ENCODE measurements at places on chromosomes 11 and 22. TPM values are rescaled to one million over a fixed set of nuclear protein-coding genes. Genes with fewer than 3 reads are reported as not detected.

INSC gene
- total RNA-seq, result not detected

TNRC6B gene
- 18.7 TPM for total RNA-seq

SCN3B gene
- total RNA-seq, result 1.1 TPM

OR5M11 gene
- not detected for total RNA-seq

IFITM2 gene
- total RNA-seq, result 427 TPM

HSPB2 gene
- 0.94 TPM for total RNA-seq

TEX12 gene
- total RNA-seq, result 0.31 TPM

RFPL1 gene
- total RNA-seq, result not detected

HTR3A gene
- total RNA-seq, result not detected

IFITM1 gene
- 393 TPM for total RNA-seq

KCNA4 gene
- total RNA-seq, result not detected

PRSS23 gene
- total RNA-seq, result 173 TPM

APIP gene
- 15.5 TPM for total RNA-seq

ACTN3 gene
- total RNA-seq, result not detected

TRIM49 gene
- total RNA-seq, result not detected

DNAJB13 gene
- not detected for total RNA-seq

C1QTNF4 gene
- total RNA-seq, result 0.20 TPM

CD3G gene
- total RNA-seq, result not detected

C11orf52 gene
- 1.4 TPM for total RNA-seq

NRGN gene
- total RNA-seq, result not detected

RELA gene
- total RNA-seq, result 35.8 TPM

KRTAP5-1 gene
- not detected for total RNA-seq

ACR gene
- total RNA-seq, result 0.19 TPM

CLDN5 gene
- 50.2 TPM for total RNA-seq

ADM gene
- 159 TPM for total RNA-seq

A4GALT gene
- 33.6 TPM for total RNA-seq

PLEKHA7 gene
- total RNA-seq, result not detected

TPST2 gene
- total RNA-seq, result 20.3 TPM

CHRM4 gene
- not detected for total RNA-seq

C11orf87 gene
- total RNA-seq, result not detected

FAM83F gene
- not detected for total RNA-seq

UBQLN3 gene
- 0.24 TPM for total RNA-seq

DENND6B gene
- total RNA-seq, result 1.4 TPM

SYT7 gene
- total RNA-seq, result 2.2 TPM

FIBIN gene
- total RNA-seq, result 36.6 TPM

SMDT1 gene
- 1.7 TPM for total RNA-seq

HMOX1 gene
- 49.1 TPM for total RNA-seq

AASDHPPT gene
- total RNA-seq, result 42.2 TPM

MB gene
- not detected for total RNA-seq

ARFIP2 gene
- total RNA-seq, result 39.4 TPM

CRACR2B gene
- 1.1 TPM for total RNA-seq

KRTAP5-8 gene
- total RNA-seq, result not detected

ENTHD1 gene
- total RNA-seq, result not detected

MYBPC3 gene
- not detected for total RNA-seq

OR4A16 gene
- not detected for total RNA-seq

MYRF gene
- 0.44 TPM for total RNA-seq

OR52H1 gene
- not detected for total RNA-seq

Data from cardiac ventricle fibroblast (primary cell).